ENCODE measurements at places on chromosomes 16 and 17.

- no peak for DNase-seq
These were observed 10.8 kb downstream of the KCTD5 start for GRCh38 chr16:2692948-2693651.

DNA sequence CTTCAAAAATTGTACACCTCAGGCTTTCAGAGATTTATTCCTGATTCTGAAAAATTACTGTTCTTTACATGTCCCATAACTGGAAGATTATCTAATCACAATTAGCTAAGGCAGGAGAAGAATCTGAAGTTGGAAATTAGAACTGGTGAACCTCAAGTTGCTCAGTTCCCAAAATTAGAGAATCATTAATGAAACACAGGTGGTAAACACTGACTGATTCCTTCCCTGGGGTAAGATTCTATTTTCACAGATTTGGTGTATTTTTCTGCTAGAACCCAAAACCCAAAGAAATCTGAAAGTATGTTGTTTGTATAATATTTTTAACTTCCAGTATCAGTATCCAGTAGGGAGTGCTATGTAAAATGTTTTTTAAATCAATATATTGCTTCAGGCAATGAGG lies 25.7 kb downstream of the PHKB start:
- DNase-seq, result no peak

DNA sequence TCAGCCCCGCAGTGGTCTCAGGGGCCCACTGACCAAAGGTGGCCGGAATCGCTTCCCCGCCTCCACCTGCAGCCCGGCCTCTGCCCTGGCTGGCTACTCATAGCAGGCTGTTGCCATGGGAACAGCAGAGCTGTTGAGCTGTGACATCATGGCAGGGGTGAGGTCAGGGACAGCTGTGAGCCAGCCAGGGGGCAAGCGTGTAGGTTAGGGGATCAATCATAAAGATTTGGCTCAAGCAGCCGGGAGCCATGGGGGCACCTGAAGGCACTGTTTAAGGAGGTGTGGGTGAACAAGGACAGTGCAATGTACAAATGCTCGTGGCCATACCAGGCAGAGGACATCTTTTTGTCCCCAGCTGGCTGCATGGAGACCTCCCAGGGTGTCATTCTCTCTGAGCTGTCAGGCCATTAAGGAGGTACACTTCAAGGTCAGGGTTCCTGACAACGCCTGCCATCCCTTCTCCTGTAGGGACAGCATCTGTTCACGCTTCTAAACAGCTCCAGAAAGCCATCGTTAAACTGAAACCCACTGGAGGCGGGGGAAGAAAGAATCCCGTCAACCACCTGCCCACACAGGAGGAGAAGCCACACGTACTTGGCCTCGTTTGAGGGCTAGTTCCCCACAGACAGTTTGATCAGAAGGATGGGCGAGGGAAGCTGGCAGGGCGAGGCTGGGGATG lies at the start of gene CEP295NL:
Gene CEP295NL (minus strand): TSS at position 101 of the 679 bp plus-strand sequence. CDS start 1,373 bp downstream, outside the sequence.
- DNase-seq, result no peak

DNA sequence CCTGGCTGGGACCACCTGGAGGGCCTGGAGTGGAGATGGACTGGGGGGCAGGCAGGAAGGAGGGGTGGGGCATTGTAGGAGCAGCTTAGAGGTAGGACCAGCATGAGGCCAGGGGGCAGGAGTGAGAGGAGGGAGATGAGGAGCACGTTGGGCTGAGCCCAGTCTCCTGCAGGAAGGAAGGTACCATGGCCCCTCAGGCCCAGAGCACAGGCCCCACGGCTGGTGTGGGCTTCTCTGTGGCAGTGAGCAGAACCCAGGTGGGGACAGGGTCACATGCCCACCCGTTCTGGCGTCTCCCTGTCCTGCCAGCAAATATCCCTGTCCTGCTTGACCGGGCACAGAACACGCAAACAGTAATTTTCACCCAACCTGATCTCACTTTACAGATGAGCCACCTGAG lies 141.8 kb downstream of the ENGASE start:
- no peak for DNase-seq

DNA sequence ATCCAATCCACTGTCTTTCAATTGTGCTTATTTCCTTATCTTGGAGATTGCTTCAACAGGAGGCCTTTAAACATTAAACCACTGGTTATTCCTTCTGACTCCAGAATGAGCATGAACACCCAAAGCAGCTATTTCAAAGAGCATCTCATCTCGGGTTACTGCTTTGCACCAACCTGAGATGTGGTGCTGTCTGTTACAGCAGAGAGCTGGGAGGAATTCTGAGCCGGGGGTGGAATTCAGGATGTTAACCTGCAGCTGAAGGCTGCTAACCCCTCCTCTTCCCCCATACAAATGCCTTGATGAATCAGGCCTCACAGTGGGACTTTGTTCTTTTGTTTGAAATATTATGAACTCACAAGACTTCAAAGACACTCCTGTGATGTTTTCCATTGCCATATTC lies 113.1 kb downstream of the SHISA9 start:
- no peak for DNase-seq

- DNase-seq, result no peak
These were observed 1.1 kb downstream of the GAS7 start for GRCh38 chr17:10197362-10197720.

GRCh38 chr16:86884390-86884650 lies 306.0 kb downstream of the FOXL1 start:
- DNase-seq, result no peak

- no peak for DNase-seq
These were observed 9.8 kb downstream of the MYL4 start for GRCh38 chr17:47218896-47219430.

GRCh38 chr17:59668816-59669215 lies 38.4 kb downstream of the PTRH2 start:
- DNase-seq, result no peak

DNA sequence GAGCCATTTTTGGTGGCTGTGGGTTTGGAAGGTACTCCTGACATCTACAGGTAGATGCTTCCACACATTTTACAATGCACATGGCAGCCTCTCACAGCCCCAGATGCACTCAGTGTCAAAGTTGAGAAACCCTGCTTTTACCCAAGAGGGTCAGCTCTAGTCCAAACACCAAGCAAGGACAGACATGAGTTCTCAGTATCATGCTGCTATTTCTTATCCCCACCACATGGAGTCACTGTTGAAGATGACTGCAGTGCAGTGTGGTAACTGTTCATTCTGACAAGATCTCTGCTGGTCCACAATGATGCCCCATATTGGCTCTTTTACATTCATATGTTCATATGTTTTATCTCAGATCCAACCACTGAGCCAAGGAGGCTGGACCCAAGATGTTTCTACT lies 50.5 kb upstream of the SALL1 start:
- DNase-seq, result no peak

DNA sequence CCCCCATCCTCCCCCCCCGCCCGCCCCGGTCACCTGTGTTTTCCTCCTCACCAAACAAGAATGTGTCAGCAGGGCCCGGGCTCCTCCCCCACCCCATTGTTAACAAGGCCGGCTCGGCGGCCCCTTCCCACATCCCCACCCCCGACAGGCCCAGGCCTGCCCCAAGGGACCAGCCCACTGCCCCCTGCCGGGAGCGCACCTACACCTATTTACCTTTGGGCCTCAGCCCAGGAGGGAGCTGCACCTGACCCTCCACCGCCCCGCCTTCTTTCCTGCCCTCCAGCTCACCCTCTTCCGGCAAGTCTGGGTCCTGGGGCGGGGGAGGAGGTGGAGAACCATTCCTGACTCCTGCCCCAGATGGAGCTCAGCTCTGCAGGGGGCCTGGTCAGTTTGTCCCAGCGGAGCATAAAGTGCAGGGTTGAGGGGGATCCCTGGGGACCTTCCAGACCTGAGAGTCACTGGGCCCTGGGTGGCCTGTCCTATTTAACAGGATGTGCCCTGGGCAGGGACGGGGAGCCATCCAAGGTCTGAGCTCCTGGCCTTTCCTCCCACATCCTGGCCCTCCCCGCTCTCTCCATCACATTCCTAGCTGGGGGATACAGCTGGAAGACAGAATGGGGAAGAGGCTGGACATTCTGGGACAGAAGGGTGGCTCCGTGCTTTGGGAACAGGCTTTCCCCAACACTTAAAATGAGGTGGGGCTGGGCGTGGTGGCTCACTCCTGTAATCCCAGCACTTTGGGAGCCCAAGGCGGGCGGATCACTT lies 8.3 kb downstream of the FOXJ1 start:
- DNase-seq, result no peak

DNA sequence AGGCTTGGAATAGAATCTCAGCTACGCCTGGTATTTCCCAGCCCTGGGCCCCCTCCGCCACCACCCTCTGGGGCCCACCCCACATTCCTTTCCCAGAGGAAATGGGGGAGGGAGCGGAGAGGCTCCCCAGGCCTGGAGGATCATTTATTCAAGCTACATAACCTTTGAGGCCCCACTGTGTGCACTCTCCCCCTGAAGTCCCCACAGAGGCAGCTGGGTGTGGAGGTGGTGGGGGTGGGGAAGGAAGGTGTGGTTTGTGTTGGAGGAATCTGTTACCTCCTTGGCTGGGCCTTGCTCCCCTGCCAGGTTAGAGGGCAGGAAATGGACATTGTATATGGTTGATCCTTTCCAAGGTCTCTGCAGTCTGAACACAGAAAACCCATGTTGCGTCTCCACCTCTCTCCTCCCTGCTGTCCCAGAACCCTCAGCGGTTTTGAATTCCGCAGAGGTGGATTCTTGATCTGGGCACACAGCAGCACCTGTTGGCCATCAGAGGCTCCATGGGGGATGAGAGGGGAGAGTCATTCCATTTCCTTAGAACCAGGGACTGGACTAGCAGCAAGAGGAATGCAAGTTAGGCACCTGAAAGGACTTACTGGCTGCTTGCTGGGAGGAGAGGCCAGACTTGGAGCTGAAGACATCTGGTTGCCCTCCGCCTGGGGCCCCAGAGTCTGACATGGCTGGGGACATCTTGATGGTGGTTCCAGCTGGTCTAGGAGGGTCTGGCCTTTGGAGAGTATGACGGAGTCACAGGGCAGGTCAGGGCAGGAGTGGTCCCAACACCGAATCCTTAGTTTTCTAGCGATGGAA lies 23.0 kb downstream of the ARHGAP23 start:
- no peak for DNase-seq

DNA sequence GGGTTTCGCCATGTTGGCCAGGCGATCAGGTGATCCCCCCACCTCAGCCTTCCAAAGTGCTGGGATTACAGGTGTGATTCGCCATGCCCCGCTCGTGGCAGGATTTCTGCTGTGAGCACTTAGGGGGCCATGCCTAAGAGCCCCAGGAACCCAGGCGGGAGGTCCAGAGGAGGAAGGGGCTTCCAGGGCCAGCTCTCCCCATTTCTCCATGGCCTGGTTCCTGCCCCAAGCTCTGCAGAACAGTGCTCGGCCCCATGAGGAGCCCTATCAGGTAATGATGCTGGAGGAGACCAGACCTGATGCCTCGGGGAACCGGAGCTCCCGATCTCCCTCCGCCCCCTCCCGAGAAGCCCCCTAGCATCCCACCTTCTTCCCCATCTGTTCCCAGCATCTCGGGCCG lies 53.6 kb downstream of the RMI2 start:
- DNase-seq, result no peak

GRCh38 chr17:5184288-5184687 lies 7.4 kb downstream of the ZNF594 start:
- DNase-seq, result no peak

DNA sequence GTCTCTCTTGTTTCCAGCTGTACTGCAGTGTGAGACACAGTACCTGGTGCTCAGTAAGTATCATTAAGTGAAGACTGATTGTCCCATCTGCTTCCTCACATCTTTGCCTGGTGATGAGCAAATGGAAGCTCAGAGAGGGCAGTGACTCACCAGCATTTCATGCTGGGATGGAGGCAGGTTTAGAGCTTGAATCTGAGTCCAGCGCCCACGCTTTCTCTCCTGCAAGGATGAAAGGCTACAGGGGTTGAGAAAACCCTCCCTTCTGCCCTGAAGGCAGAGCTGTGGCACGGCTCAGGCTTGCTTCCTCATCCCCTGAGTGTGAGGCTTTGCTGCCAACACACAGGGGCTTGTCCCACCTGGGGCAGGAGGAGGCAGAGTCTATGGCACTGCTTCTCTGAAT lies 1.5 kb upstream of the RNF112 start:
- DNase-seq, result no peak

DNA sequence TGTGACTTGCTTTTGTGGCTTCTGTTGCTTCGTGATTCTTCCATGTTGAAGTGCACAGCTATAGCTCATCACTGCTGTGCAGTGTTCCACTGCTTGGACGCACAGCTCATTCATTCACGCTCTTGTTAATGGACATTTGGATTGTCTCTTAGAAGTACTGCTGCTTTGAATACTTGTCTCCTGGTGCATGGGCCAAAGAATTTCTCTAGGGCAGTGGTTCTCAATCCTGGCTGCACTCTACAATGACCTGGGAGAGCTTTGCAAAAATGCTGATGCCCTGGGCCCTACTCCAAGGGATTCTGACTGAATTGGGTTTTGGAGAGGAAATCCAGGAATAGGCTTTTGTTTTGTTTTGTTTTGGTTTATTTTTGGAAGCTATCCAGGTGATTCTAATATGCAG lies 20.0 kb downstream of the CCL17 start:
- DNase-seq, result no peak

- DNase-seq, result no peak
These were observed 233.6 kb downstream of the SEC14L1 start for GRCh38 chr17:77374170-77374936.

- DNase-seq, result no peak
These were observed 17.4 kb upstream of the INPP5K start for GRCh38 chr17:1533661-1534325.

GRCh38 chr17:58060596-58061191 lies 22.5 kb upstream of the DYNLL2 start:
- DNase-seq, result no peak

DNA sequence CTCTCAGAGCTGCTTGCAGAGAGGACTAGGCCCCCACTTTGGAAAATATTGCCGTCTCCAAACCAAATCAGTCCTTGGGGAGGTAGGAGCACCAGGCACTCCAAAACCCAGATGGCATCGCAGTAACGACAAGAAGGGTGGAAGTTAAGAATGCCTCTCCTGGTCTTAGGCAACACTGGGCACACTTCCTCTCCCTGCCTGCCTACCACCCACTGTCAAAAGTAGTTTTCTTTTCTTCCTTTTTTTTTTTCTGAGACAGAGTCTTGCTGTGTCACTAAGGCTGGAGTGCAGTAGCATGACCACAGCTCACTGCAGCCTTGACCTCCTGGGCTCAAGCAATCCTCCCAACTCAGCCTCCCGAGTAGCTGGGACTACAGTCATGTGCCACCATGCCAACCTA lies 47.2 kb downstream of the SRL start:
- DNase-seq, result no peak

DNA sequence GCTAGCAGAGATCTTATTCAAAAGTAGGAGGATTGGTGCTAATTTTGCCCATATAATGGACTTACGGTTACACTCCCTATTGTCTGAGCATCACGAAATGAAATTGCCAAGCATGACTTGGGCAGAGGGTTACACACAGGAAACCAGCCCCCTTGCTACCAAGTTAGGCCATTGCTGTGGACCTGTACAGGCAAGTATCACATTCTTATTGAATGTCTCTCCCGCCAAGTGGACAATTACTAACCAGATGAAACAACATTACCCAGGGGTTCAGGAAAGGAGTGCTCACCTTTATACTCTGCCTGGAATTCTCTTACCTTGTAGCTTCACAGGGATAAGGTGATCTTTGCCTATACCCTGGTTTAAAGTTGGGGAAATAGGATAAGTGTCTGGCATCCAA lies 70.6 kb upstream of the TOX3 start:
- DNase-seq, result no peak
